ENCODE measurements at places on chromosomes 3 and 15. TPM values are rescaled to one million over a fixed set of nuclear protein-coding genes. Genes with fewer than 3 reads are reported as not detected.

DNA sequence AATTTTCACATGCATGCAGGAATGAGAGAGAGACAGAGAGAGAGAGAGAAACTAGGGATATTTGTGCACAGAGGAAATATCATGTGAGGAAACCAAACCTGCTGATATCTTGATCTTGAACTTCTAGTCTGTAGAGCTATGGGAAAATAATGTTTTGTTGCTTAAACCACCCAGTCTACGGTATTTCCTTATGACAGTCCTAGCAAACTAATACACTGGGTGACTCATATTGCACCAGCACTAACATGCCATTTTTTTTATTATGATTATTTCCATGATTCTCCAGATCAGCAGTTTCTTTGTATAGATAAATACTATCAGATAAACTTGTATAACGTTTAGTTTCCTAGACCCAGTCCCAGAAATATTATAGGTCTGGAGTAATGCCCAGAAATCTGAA is 1259.0 kb downstream of the ZPLD1 start:
- H3K27ac ChIP-seq, result no peak overlapping the region
- no peaks in the 10 kb centered on the region for H3K4me1 ChIP-seq
- no peak overlapping the region for H3K4me3 ChIP-seq
- H3K36me3 ChIP-seq, result no peaks in the 10 kb centered on the region
- H3K27me3 ChIP-seq, result no peaks in the 10 kb centered on the region

CKMT1B gene
- total RNA-seq, result 29.7 TPM

DNA sequence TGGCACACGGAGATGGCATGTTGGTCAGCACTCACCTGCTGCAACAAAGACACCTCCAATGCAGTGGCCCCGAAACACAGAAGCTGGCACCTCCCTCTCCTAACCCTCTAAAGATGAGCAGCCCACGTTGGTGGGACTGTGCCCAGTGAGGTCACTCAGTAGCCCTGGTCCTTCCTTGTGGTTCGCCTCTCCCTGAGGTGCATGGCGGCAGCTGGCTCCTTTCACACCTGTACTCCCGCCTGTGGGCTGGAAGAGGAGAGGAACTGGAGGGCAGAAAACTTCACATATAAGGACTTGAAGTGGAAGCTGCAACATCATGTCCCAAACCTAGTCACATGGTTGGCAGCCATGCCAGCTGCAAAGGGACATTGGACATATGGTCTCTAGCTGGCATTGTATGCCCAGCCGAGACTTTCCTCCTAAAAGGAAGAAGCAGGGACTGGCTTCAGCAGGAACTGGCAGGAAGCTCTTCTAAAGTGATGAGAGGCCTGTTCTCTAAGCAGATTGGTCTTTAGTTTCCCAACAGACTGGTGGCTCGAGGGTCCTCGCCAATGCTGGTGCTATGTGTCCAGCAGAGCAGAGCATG is 10.8 kb upstream of the C3orf22 start:
- H3K27me3 ChIP-seq, result no peaks in the 10 kb centered on the region
- H3K4me1 ChIP-seq, result no peaks in the 10 kb centered on the region
- no peak overlapping the region for H3K27ac ChIP-seq
- DNase-seq, result no peak

DNA sequence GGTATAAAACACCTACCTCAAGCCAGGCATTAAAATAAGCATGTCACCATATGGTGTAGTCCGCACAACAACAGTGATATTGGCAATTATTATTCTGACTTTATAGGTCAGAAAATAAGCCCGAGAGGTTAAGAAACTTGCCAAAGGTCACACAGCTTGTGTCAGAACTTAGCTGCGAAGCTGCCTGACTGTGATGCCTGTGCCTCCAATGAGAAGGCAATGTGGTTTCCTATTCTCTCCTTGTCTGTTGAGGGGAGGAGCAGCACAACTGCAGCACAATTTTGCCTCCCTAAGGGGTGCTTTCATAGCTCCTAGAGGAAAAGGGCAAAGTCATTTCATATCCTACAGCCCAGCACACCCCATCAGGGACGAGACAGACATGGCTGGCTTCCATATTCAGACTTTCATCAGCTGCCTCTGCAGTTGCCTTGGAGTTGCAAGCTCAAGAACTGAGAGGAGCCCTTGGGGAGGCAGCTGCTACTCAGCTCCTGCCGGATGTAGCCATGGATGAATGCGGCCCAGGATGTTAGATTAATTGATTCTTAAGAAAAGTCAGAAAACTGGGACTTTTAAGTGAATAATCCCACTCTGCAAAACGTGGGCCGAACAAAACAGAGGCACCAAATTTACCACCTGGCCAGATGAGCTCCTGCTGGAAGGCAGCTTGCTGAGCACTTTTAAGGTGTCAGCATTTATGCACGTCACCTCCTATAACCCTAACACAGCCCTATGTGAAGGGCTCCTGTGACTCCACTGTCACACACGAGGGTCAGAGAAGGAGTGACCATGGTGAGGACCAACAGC is 38.5 kb downstream of the MYO5C start:
- H3K36me3 ChIP-seq, result no peaks in the 10 kb centered on the region
- no peak overlapping the region for H3K27ac ChIP-seq
- no peaks in the 10 kb centered on the region for H3K27me3 ChIP-seq
- DNase-seq, result no peak

- no peaks in the 10 kb centered on the region for H3K36me3 ChIP-seq
- DNase-seq, result no peak
- no peak overlapping the region for H3K27ac ChIP-seq
Observed at GRCh38 chr15:90683876-90684275, 33.3 kb upstream of the BLM start.

DNA sequence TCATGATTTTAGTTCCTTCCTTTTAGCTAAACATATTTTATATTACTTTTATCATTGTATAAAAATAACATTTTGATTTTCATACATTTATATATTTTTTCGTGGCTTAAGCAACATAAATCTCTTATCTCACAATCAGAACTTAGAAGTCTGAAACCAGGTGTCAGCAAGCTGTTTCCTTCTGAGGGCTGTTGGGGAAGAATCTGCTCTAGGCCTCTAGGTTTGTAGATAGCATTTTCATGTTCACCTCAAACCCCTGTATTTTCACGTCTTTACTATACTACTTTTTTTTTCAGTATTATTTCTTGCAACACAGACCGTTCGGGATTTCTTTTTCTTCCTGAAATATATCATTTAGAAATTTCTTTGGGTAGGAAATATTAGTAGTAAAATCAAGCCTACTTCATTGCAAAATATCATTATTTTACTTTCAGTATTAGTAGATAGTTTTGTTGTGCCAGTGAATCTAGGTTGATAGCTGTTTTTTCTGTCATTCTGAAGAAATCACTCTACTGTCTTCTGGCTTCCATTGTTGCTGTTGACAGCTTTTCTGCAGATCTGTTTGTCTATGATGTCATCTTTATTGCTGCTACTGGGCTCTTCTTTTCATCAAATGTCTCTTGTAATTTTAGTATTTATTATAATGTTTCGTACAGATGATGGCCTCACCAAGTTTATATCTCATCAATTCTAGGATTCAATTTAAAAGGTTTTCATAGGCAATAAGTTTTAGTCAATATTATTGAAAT is 756.3 kb downstream of the VGLL3 start:
- no peaks in the 10 kb centered on the region for H3K27me3 ChIP-seq
- H3K36me3 ChIP-seq, result no peaks in the 10 kb centered on the region
- no peak for DNase-seq

GRCh38 chr15:71885390-71885789 is 75.0 kb downstream of the NR2E3 start:
- H3K36me3 ChIP-seq, result peaks cover 53% of the 10 kb centered on the region
- DNase-seq, result no peak
- H3K27ac ChIP-seq, result no peak overlapping the region
- H3K4me3 ChIP-seq, result no peak overlapping the region

DNA sequence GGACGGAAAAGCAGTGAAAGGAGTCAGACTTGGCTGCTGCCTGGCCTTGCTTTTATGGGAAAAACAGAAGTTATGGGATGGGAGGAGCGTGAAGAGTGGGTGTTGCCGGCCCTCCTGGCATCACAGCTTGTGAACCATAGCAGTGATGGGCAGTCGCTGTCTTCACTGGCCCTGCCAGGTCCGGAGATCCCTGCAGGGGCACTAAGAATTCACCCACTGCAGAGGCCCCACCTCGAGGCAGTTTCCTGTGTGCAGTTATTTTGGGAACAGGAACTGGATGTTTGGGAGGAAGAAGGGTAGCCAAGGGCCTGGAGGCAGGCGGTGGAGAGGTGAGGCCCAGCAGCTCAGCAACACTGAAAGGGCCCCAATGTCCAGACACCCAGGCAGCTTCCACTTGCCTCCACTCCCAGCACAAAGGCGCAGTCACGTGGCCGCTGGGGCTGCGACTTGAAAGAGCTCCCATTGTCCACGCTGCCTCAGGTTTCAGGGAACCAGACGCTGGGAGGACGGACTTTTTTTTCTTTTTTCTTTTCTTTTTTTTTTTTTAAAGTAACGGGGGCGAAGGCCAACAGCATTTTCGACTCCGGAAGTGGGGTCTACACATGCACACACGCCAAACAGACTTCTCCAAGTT is 255.6 kb downstream of the ZNF621 start:
- peak overlapping the region; percentile 72 for H3K27ac ChIP-seq
- no peak for DNase-seq
- no peaks in the 10 kb centered on the region for H3K27me3 ChIP-seq
- H3K36me3 ChIP-seq, result no peaks in the 10 kb centered on the region
- peaks cover 21% of the 10 kb centered on the region for H3K4me1 ChIP-seq

- no peak overlapping the region for H3K27ac ChIP-seq
- DNase-seq, result no peak
- no peaks in the 10 kb centered on the region for H3K27me3 ChIP-seq
- no peaks in the 10 kb centered on the region for H3K36me3 ChIP-seq
- no peak overlapping the region for H3K4me3 ChIP-seq
Observed at GRCh38 chr3:138452436-138452835, 18.0 kb downstream of the ESYT3 start.

DNA sequence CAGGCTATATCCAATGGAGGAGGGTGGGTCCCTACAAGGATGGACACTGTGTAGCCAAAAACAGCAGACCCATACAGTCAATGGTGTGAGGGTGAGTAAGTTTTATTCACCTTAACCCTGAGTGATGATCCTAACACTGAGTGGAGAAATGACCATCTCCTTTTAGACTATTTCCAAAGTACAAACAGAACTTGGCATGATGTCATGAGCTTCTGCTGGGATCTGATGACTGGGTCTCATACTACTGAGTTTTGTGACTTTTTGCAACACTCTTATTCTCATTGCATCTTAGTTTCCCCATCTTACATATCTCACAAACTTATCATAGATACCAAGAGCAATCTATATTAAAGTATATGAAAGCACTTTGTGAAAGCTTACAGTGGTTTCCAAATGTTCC is 330.3 kb upstream of the CFAP20DC start:
- H3K36me3 ChIP-seq, result no peaks in the 10 kb centered on the region
- no peaks in the 10 kb centered on the region for H3K27me3 ChIP-seq
- H3K4me3 ChIP-seq, result no peak overlapping the region
- no peak for DNase-seq
- no peaks in the 10 kb centered on the region for H3K4me1 ChIP-seq

GALNT15 gene
- total RNA-seq, result 225 TPM

DNA sequence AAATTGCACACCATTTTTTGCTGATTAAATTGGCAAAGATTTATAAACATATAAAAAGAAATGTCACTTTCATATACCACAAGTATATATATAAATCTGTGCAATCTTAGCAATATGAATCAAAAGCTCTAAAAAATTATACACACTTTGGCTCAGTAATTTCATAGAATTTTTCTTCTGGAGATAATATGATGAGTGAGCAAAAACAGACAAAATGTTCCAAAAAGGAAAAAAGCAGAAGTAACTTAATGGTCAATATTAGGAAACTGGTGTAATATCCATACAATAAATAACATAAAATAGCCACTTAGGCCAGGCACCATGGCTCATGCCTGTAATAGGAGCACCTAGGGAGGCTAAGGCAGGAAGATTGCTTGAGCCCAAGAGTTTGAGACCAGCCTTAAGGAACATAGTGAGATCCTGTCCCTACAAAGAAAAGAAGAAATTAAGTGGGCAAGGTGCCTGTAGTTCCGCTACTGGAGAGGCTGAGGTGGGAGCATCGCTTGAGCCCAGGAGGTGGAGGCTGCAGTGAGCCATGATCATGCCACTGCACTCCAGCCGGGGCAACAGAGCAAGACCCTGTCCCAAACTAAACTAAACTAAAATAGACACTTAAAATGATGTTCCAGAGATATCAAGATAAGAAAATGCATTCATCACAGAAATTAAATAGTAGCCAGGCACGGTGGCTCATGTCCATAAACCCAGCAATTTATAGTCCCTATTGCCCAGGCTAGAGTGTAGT is 52.1 kb downstream of the TFDP2 start:
- no peaks in the 10 kb centered on the region for H3K4me1 ChIP-seq
- no peak overlapping the region for H3K27ac ChIP-seq
- no peaks in the 10 kb centered on the region for H3K27me3 ChIP-seq
- no peaks in the 10 kb centered on the region for H3K36me3 ChIP-seq

NEIL1 gene
- 69.2 TPM for total RNA-seq

SKOR1 gene
- 0.25 TPM for total RNA-seq

DNA sequence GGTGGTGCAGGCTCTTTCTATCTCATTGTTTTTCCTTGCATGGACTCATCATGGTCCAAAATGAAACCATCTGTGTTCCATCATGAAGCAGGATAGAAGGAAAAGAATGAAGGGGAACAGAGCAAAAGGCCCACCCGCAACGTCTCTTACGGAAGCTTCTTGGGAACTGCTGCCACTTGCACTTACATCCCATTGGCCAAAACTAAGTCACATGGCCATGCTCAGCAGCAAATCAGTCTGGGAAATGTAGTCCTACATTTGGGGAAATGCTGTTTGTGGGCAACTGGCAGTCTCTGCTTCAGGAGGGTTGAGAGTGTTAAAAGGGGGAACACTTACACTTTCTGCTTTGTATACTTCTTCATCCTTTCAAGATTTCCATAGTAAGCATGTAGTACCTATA is 191.6 kb downstream of the SV2B start:
- H3K4me1 ChIP-seq, result no peaks in the 10 kb centered on the region
- no peak overlapping the region for H3K4me3 ChIP-seq
- H3K27me3 ChIP-seq, result no peaks in the 10 kb centered on the region
- no peak for DNase-seq
- no peaks in the 10 kb centered on the region for H3K36me3 ChIP-seq
- no peak overlapping the region for H3K27ac ChIP-seq

GRCh38 chr15:34861214-34861613 is 65.9 kb upstream of the ACTC1 start:
- H3K4me3 ChIP-seq, result no peak overlapping the region
- no peak for DNase-seq
- peaks cover 4% of the 10 kb centered on the region for H3K4me1 ChIP-seq
- H3K27ac ChIP-seq, result no peak overlapping the region
- no peaks in the 10 kb centered on the region for H3K27me3 ChIP-seq
- no peaks in the 10 kb centered on the region for H3K36me3 ChIP-seq

DNA sequence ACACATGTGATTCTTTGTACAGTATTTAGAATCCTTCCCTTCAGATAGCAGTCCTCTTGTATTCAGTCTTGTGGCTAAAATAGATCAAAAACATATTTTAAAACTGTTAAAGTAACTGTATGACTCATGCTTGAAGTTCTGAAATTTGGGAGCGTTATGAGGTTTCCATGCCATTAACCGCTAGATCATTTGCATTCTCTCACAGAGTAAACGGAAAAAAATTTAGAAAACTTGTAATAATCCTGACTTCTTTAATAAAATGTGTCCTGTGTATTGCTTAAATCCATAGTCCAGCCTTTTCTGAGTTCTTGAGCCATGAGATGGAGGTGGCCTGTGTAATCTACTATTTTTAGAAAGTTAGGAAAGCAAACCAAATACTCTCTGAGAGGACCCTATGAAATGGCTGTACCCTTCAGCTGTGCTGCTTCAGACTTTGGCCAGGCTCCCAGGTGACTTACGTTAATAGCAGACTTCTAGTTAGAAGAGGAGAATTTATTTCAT is 33.8 kb downstream of the MBNL1 start:
- H3K27me3 ChIP-seq, result no peaks in the 10 kb centered on the region
- DNase-seq, result no peak
- no peak overlapping the region for H3K4me3 ChIP-seq
- H3K27ac ChIP-seq, result peak overlapping the region; percentile 64

- peak overlapping the region; percentile 55 for H3K27ac ChIP-seq
- peak overlapping the region; percentile 20 for H3K4me3 ChIP-seq
- peaks cover 84% of the 10 kb centered on the region for H3K4me1 ChIP-seq
- no peak for DNase-seq
Observed at GRCh38 chr3:152382312-152383135, 113.8 kb downstream of the MBNL1 start.
